Activated T-helper 2 cell treated with anti-CD3 and anti-CD28 coated beads, Interferon-gamma antibody, Interleukin-2, Interleukin-4, amounts not matched to agents 10 μg/mL and 5 μg/mL and 100 μg/mL, durations not matched to agents 14 hours and 24 hours and 36 hours (primary cell): ENCODE measurements at places on chromosomes 12 and 14. TPM values are rescaled to one million over a fixed set of nuclear protein-coding genes. Genes with fewer than 3 reads are reported as not detected.

SLC25A21 gene
- not detected in 2 replicates for total RNA-seq

CIDEB gene
- 19.6 and 24.7 TPM in 2 replicates for total RNA-seq

DNA sequence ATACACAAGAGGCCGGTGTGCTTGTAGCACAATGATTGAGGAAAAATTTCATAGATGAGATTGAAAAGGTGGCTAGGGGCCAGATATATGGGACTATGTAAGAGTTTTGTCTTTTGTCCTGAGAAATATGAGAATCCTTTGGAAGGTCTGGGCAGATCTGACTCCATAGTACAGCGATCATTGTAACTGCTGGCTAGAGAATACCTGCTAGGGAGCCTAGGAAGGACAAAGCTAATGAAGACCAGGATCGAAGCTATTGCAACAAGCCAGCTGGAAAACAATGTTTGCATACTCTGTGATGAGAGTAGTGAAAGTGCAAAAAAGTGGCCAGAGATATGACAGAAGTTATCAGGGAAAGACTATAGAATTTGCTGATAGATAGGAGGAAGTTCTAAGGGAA lies 537.6 kb downstream of the C12orf50 start:
- no peak for DNase-seq

DNA sequence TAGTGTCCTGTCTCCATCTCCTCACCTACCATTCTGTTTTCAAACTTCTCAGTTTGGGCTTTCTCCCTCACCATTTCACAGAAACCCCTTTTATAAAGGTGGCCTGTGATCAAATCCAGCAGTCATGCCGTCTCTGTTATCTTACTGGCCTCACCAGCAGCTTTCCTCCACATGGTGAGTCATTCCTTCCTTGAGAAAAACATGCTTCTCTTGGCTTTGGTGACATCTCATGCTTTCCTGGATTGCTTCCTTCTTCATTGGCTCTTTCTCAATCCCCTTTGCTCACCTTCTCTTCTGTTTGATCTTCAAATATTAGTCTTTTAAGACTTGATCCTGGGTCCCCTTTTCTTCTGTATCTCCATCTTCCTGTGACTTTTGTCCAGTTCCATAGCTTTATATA lies 164.9 kb downstream of the ANO4 start:
- no peak for DNase-seq
